ENCODE measurements at places on chromosomes 3 and 15.

DNA sequence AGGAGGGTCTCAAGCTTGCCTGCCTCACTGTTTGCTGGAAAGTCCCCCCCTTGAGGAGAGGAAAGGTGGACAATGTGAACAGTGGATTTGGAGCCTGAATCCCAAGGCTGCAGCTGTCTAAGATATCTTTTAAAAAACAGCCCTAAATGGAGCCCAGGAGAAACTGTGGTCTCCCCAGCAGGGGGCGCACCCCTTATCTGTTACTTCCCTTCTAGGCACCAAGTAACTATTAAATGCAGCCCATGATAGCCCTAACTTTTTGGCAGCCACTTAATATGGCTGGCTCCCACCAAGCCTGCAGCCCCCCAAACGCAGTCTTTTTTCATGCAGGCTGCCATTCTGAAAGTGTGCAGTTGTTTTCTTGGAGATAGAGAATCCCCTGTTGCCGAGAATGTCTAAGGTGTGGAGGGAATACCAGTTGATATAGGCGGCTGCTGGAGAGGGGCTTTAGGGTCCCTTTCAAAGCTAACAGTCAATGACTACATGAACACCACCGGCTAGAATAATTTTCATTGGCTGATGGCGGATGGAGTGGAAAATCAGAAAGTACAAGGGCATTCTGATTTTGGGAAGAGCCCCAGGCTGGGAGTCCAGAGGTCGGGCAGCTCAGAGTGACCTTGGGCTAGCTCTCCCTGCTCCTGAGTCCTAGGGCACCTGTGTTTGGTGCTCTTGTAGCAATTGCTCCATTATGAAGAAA, 1.3 kb downstream of the RHCG start:
- no peak for DNase-seq

DNA sequence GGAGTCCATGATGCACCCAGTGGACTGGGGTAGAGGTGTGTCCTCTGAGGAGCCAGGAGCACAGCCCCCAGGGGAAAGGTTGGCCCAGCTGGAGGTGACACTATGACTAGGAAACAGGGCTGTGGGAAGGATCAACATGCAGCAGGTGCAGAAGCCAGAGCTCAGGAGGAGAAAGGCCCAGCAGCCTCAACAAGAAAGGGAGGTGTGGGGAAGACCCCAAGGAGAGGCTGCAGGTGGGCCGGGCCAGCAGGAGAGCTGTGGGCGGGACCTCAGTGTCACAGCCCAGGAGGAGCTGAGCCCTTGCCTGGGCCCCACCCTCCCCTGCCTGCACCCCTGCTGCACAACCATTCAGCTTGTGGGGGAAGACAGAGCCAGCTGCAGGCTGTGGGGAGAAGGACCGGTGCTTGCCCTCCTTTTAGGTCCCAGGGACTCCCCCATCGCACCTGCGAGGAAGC, 18.4 kb upstream of the KLF13 start:
- DNase-seq, result no peak

DNA sequence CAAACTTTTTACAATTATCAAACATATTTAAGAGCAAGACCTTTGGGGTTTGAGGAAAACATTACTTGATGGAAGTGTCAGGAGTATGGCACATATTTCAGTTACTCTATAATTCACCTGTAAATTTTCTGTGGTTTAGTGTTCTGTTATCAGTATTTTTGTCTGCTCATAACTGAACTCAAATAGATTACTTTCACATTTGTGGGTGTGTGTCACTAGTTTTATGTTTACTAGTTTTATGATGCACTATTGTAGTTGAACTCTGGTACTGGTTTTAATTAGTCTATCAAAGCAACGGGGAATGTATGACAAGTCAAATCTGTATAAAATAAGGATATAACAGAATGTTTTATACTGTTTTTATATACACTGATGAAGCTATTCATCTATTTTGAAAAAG, 27.2 kb downstream of the OXSM start:
- no peak for DNase-seq

GRCh38 chr3:119891944-119892721, 110.2 kb downstream of the NR1I2 start:
- DNase-seq, result peak; percentile 20

GRCh38 chr3:58216496-58217195, 5.9 kb upstream of the DNASE1L3 start:
- no peak for DNase-seq

- no peak for DNase-seq
Measured at GRCh38 chr3:43723121-43723734, 32.5 kb downstream of the ABHD5 start.

GRCh38 chr3:128152419-128153155, 694 bp upstream of the EEFSEC start:
- DNase-seq, result no peak

- DNase-seq, result no peak
Measured at GRCh38 chr3:156577736-156578135, 22.8 kb upstream of the SSR3 start.

Data from BJ (cell line).